ENCODE measurements at places on chromosomes 7 and 10. TPM values are rescaled to one million over a fixed set of nuclear protein-coding genes. Genes with fewer than 3 reads are reported as not detected.

GRCh38 chr10:128068398-128069285 lies 57.6 kb downstream of the MKI67 start:
- DNase-seq = peak; percentile 64

DNA sequence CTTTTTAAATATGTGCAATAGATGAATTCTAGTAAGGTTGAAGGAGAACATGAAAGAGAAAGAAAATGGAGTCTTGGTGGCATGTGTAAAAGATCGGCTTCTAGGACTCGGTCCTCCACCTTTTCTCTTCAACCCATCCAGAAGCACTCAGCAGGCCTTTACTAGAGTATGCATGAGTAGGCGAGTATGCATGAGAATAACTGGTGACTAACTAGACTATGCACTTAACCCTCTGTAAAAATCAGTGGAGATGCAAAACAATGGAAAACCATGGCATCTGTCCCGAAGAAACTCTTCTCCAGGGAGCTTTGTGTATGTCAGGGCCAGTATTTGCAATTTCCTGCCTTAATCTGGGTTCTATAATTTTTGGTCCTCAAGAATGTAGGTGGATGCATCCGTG lies 40.0 kb upstream of the GRB10 start:
- no peak for DNase-seq

- no peak for DNase-seq
These were observed 25.7 kb downstream of the CYP3A7 start for GRCh38 chr7:99709260-99709659.

SGCE gene
- total RNA-seq = 209 TPM

HOXA11 gene
- 18.7 TPM for total RNA-seq

All from sigmoid colon (tissue), 7 donors.